ENCODE measurements at places on chromosomes 7 and 10.

- DNase-seq, result no peak
These were observed 282.3 kb downstream of the TFEC start for GRCh38 chr7:115748123-115748738.

GRCh38 chr10:120634659-120635058 lies 177.6 kb downstream of the PLPP4 start:
- no peak for DNase-seq

GRCh38 chr7:30114536-30115238 lies 20.1 kb upstream of the MTURN start:
- DNase-seq, result no peak

- DNase-seq, result no peak
These were observed 12.0 kb downstream of the ZSCAN25 start for GRCh38 chr7:99628471-99629465.

All from stimulated activated CD4-positive, alpha-beta T cell treated with anti-CD3 and anti-CD28 coated beads, Interleukin-1b, Interleukin-23, amount 100 ng/mL, for 48 hours (primary cell).